ENCODE measurements at places on chromosomes 7 and 10.

DNA sequence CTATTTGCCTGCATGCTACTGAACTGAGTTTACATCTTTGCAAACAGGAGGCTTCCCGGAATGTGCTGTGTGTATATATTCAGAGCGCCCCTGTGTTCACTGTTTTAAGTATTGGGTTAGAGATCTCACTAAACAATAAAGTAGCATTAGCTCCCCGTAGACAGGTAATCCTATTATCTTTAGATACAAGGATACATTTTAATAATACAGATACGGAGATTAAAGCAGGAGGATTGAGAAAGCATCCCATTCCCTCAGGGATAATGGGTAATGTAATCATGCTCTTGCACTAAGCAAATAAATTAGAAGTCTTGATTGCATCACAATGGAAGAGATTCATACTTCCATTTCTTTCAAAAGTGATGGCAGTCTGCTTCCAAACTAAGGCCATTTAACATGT, 809.0 kb downstream of the NRG3 start:
- DNase-seq: no peak

GRCh38 chr10:31000071-31000782, 31.4 kb downstream of the ZNF438 start:
- no peak for DNase-seq

DNA sequence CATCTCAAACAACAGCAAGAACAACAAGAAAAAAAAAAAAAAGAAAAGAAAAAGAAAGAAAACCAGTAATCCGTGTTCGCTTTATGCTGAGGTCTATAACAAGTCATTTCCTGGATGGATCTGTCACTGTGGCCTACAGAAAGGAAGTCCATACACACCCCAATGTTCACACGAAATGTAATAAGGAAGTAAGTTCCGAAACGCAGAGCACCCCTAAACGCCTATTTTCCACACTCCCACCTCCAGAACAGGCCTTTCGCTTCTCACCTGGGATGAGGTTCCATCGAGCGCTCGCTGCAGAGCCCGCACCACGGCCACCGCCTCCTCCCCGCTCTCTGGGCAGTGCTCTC, 735 bp downstream of the ZNF394 start:
- no peak for DNase-seq

DNA sequence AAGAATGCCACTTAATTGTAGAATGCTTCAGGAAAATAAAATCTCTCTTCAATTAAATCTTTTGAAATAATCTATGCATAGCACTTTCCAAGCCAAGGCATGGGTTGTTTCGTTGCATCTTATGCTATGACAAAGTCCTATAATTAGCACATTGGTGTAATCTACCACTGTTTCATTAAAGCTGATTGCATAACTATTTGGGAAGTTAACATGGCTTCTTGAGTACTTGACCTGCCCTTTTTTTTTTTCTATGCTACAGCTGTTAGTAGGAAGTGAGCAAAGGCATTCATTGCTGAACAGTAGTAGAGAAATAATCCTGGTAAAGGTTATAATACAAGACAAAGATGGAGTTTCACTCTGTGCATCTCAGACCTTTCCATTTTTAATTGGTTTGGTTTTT, 557.2 kb upstream of the CELF2 start:
- no peak for DNase-seq

DNA sequence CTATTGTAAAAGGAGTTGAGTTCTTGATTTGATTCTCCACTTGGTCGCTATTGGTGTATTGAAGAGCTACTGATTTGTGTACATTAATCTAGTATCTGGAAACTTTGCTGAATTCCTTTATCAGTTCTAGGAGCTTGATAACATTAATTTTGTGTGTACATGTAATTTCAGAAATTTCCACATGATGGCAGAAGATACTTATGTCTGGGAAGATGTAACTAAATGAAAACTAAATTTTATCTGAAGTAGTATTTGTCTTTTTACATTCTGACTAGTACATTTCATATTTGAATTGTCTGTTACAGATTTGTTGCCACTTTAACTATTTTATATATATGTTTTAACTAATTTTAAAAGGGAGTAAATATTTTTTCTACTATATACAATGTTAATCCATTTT, 27.6 kb downstream of the SDHAF3 start:
- peak; percentile 61 for DNase-seq

DNA sequence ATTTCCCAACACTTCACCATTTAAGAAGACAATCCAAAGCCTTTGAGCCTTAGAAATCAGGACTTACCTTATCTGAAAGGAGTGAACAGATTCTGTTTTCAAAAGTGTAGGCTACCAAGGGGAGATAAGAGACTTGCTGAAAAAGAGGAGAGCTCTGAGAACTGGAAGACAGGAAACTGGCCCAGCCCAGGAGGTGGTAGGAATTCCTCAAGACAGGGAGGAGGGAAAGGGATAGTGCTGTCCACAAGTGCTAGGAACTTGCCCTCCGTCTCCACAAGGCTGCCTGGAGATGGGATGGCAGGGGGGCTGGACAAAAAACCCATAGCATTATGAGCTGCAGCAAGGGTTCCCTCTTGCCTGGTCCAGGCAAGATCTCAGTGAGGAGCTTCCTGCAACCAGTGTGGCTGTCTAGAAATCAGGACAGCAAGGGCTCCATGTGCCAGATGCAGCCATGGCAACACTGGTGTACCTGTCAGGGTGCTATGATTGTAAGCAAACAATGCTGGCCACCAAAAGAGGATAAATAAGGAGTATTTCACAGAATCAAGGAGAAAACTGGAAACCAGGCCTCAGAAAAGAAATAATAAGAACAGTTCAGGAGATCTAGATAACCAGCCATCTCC, 22.7 kb upstream of the FRMD4A start:
- DNase-seq: no peak

- no peak for DNase-seq
Observed at GRCh38 chr7:158238616-158239289, 348.9 kb downstream of the PTPRN2 start.

DNA sequence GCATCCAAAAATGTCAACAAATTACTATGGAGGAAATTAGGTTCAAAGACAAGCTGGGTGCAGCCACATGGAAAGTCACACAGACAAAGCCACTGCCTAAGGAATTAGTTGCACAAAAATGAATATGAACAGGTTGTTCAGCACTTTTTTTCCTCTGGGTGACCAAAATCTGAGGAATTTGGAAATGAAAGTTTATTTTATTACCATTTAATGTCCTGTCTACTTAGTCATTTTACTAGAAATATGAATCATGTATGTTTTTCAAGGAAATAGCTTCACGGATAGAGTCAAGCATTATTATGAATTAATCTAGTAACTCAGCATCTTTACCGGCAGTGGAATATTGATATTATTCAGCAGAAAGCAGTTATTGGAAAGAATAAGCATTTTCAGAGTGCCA, 106.3 kb downstream of the ANK3 start:
- peak; percentile 97 for DNase-seq

DNA sequence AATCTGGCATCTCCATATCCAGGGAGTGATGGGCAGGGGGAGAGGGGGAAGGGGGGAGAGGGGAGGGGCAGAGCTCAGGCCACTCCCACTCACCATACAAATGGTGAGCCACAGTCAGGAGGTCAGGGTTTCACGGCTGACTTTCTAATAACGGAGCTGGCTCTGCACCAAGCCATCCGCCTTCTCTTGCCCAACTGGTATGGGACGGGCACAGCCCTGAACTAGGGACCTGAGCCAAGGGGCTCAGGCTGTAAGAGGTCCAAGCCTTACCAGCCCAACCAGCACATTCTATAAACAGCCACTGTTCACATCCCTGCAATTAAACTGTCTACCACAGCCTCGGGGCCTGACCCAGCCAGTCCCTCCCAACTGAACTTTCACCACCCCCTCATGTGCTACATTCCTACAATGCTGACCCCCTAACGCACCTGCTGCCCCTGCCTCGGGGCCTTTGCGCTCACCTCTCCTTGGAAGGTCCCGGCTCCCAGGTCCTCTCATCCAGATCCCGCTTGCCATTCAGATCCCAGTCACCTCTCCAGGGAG, 32.5 kb downstream of the RGS10 start:
- DNase-seq: peak; percentile 23

DNA sequence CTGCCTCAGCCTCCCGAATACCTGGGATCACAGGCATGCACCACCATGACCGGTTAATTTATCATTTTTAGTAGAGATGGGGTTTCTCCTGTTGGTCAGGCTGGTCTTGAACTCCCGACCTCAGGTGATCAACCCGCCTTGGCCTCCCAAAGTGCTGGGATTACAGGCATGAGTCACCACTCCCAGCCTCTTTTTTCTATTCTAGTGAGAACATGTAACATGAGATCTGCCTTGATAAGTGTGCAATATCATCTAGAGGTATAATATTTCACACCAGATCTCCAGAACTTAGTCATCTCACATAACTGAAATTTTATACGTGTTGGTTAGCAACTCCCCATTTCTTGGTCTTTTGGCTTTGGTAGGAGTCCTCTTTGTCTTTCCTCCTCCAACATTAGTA, 656.9 kb downstream of the CNTNAP2 start:
- peak; percentile 10 for DNase-seq

- no peak for DNase-seq
Observed at GRCh38 chr10:18653112-18653511, 1.7 kb upstream of the NSUN6 start.

DNA sequence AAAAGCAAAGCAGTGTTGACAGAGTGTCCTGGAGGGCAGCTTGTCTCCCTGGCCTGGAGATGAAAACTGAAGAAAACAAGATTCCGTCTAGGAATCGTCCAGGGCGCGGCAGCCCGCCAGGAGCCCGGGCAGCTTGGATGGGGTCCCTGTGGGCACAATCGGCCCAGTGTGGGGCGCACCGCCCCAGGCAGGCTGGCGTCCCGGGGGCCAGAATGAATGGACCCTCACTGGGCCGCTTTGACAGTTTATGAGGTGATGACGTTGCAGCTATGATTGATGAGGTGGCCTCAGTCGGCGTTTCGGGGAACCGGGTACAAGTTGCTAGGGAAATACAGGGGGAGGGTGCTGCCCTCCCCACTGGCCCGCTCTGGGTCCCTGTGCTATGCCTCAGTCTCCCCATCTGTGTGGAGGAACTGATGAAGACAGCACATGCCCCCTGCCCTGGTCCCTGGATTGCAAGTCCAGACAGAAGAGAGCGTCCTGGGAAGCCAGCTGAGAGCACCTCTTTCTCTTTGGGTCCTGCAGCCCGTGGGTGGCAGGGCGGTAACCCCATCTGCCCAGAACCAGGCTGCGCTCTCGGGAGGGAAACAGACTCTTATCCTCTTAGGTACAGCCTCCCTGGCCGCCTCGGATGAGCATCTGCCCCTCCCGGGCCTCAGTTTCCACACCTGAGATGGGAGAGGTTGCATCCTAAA, 131.3 kb downstream of the LHPP start:
- DNase-seq: no peak

DNA sequence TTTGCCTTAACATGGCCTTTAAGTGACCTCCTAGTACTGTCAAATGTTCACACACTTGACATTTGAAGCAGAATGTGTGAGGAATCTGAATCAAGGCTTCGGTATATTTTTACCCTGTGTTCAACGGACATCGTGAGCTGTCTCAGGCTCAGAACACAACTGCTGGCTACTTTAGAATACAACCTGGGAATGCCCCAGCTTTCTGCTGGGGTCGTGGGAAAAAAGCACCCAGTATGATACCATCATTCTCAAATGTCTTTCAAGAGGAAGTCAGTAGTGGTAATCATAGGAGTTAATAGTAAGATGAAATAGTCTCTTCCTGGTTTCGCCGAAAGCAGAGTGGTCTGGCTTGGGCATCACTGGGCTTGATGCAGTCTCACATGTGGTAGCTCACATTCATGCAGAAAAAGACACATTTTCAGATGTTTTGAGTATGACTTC, 67.2 kb downstream of the CREB5 start:
- DNase-seq: no peak

DNA sequence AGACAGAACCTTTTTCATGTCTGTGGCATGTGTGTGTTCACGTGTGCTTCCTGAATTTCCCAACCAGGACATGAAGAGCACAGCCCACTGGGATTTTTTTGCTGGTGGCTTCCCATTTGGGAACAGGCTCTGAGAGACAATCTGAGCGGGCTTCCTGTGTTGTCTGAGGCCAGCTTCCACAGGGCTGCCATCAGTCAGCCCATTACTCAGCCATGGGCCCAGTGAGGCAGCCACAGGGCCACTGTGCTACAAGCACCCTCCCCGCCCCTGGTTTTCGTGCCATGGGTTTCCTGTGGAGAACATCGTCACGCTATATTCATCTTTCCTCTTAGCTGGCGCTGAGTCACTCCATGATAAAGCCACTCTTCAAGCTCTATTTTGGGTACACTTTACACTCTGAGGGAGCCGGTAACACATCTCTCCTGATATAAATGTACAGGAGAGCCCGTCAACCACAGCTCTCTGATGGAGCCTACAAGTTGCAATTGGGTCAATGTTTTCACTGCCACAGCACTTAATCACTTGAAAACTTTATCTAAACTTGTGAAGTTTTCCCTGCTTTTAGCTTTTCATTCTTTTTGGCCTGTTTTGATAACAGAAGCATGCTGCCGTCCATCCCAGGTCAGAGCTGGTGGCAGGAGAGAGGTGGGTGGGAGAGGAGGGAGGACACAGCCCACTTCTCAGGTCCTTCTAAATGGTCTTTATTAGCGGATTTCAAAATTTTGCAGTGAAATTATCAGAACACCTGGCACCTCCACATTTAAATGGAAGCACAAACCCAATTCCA, 96.9 kb downstream of the HIPK2 start:
- peak; percentile 98 for DNase-seq

DNA sequence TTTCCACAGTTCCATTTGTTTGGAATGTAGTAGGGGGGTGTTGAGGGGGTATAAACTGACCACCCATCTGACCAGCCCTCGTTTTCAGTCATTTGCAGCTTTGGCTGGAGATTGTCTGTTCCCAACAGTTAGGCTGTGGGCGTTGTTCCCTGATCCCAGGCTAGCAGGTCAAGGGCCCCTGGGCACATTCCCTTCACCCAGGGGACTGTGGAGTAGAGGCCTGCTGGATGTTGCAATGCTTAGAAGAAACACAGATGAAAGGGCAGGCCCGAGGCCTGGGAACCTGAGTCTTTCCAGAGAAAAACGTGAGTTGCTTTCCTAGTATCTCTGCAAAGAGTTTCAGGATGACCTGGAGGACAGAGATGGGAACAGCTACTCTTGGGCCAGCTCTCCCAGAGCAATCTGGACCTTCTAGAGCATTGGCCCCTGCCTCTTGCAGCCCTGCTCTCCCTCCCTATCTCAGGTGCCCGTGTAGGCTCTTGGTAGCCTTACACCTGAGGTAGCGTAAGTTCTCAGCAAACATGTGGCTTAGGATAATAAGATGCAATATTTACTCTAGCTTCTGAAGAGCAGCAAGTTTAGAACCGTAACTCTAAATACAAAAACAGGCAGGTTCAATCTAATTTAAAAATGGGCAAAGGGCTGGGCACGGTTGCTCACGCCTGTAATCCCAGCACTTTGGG, 99.4 kb upstream of the EFCAB10 start:
- DNase-seq: no peak

Measured in PC-3 (cell line).